ENCODE measurements at places on chromosomes 4 and X. TPM values are rescaled to one million over a fixed set of nuclear protein-coding genes. Genes with fewer than 3 reads are reported as not detected.

The CASK gene
- 24.8 TPM for total RNA-seq

The SPRY1 gene
- total RNA-seq: 16.7 TPM

The CACNA1F gene
- total RNA-seq: not detected

The BRS3 gene
- not detected for total RNA-seq

The DCHS2 gene
- 0.52 TPM for total RNA-seq

The VCX3B gene
- not detected for total RNA-seq

The GAGE12D gene
- total RNA-seq: not detected

The FHDC1 gene
- total RNA-seq: 0.16 TPM

The LIAS gene
- 14.9 TPM for total RNA-seq

The SCFD2 gene
- 17.7 TPM for total RNA-seq

The HSD17B10 gene
- total RNA-seq: 75.8 TPM

The GASK1B gene
- total RNA-seq: 16.3 TPM

The ERVMER34-1 gene
- total RNA-seq: 0.13 TPM

The FGF13 gene
- total RNA-seq: 3.4 TPM

The AMOT gene
- 6.9 TPM for total RNA-seq

The IL2RG gene
- total RNA-seq: not detected

The UFSP2 gene
- 21.3 TPM for total RNA-seq

The NXF2 gene
- not detected for total RNA-seq

The SLC16A2 gene
- 11.8 TPM for total RNA-seq

The ATOH1 gene
- total RNA-seq: not detected

The FOXP3 gene
- 0.39 TPM for total RNA-seq

The XAGE3 gene
- not detected for total RNA-seq

The FGFBP1 gene
- 0.65 TPM for total RNA-seq

The HMX1 gene
- not detected for total RNA-seq

The SLC25A14 gene
- 18.0 TPM for total RNA-seq

The UGT2B15 gene
- not detected for total RNA-seq

The NSG1 gene
- 0.80 TPM for total RNA-seq

The ZAR1 gene
- total RNA-seq: not detected

The FABP2 gene
- not detected for total RNA-seq

The TEX13B gene
- total RNA-seq: not detected

The GPAT3 gene
- 2.6 TPM for total RNA-seq

The SLITRK4 gene
- 5.3 TPM for total RNA-seq

The JCHAIN gene
- total RNA-seq: 1.3 TPM

The ZNF718 gene
- 5.9 TPM for total RNA-seq

The SYNPO2 gene
- total RNA-seq: 1.3 TPM

The ABRAXAS1 gene
- total RNA-seq: 15.4 TPM

The PDGFRA gene
- total RNA-seq: 159 TPM

The CT55 gene
- total RNA-seq: not detected

The ETDB gene
- total RNA-seq: not detected

The MAML3 gene
- 1.9 TPM for total RNA-seq

The RTL9 gene
- 0.39 TPM for total RNA-seq

The ADGRL3 gene
- total RNA-seq: 27.1 TPM

Measured in epithelial cell of alveolus of lung (primary cell).